ENCODE measurements at places on chromosomes 5 and 9.

DNA sequence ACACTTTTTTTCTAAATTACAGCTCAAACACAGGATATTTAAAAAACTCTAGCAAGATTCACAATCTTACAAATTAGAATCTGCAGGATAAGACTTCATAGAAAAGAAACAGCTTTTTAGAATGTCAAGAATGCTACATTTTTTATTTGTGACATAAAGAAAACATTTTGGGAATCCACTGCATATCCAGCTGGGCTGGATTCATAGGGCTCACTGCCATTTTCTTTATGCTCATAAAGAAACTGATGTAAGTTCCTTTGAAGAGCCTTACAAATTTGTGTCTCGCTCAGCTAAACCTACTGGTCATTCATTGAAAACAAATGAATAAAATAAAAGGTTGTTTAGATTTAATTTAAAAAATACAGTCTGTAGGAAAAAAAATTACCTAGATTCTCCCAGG is 332.3 kb downstream of the TRPM3 start:
- DNase-seq, result no peak

- no peak for DNase-seq
Observed at GRCh38 chr5:31783086-31783645, 144.2 kb downstream of the PDZD2 start.

GRCh38 chr9:121593066-121593465 is 58.4 kb upstream of the DAB2IP start:
- no peak for DNase-seq

- DNase-seq, result no peak
Observed at GRCh38 chr9:106309925-106310324, 553.0 kb upstream of the ZNF462 start.

DNA sequence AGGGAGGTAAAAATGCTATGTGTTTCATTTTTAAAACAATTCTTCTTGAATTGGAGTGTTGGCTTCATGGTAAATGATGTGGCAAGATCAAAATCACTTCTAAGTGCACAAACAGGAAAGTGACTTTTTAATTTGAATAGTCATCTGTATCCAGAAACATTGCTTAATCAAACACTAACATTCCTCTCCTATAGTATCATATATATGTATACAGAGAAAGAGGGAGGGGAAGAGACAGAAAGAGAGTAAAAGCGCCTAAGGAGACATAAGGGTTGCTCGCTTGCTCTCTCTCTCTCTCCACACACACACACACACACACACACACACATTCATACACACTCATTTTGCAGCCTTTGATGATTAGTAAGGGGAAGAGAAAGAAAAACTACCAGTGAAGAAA is 95.4 kb upstream of the PRDM9 start:
- DNase-seq, result no peak

DNA sequence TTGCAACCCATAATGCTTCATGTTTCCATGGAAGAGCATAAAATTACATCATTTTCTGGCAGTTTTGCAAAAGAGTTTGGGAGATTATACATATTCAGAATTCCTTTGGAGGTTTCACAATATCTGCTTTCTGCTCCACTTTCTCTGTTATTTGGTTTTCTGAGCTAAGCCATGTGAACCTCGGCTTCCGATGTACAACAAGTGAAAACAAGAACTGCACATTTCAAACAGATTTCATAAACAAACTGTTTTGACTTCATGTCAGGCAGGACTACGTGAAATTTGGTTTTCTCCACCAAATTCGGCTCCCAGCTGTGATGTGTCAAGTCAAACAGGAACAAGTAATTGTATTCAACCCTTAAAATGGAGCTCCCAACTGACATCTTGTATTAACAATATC is 609.8 kb downstream of the IRX1 start:
- DNase-seq, result no peak

- no peak for DNase-seq
Observed at GRCh38 chr5:67974471-67974870, 241.1 kb upstream of the PIK3R1 start.

- no peak for DNase-seq
Observed at GRCh38 chr9:129886226-129887174, 51.2 kb downstream of the USP20 start.

DNA sequence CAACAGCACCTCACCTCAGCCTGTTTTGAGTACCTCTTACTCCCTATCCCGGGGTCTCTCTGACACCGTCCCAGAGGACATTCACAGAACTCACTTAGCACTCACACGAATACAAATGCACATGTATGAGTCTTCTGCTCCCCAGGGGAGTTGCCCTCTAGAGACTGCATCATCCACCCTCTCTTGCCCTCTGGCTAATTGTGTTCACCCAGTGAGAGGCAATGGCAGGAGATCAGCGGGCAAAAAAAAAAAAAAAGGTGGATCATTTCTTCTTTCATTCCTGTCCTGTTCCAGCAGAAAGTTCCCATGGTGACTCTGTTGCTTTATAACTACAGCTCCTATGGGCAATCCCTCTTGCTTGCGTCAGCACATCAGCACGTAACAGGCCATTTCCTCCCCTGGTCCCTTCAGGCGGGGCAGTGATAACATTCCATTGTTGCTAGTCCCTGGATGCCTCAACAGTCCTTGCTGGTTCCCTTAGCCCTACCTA is 23.5 kb upstream of the SNX2 start:
- no peak for DNase-seq

- no peak for DNase-seq
Observed at GRCh38 chr5:77312413-77312812, 101.9 kb downstream of the PDE8B start.

DNA sequence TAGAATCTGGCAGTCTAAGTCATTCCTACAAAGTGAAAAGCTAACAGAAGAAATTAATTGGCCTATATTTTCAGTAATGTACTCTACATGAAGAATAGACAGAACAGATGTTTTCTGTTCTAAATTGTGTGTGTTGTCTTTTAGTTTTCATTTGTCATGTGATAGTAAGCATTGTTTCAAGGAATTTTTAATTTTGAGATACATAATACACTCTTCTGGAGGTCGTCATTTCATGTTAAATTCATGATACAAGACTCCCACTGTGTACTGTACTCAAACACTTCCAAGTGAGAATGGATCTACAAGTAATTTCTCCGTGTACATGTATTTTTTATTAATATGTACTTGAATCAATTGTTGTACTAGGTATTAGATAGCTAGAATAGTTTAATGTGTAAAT is 1522.9 kb downstream of the MAT2B start:
- DNase-seq, result no peak

DNA sequence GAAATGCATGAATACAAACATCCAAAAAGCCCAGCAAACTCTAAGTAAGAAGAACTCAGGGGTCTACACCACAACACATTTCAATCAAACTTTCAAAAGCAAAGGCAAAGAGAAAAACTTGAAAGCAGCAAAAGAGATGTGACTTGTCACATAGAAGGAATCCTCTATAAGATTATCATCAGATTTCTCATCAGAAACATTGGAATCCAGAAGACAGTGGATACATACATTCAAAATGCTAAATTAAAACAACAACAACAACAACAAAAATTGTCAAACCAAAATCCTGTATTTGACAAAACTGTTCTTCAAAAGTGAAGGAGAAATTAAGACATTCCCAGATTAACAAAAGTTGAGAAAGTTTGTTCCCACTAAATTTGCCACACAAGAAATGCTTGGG is 362.7 kb downstream of the ZNF608 start:
- no peak for DNase-seq

DNA sequence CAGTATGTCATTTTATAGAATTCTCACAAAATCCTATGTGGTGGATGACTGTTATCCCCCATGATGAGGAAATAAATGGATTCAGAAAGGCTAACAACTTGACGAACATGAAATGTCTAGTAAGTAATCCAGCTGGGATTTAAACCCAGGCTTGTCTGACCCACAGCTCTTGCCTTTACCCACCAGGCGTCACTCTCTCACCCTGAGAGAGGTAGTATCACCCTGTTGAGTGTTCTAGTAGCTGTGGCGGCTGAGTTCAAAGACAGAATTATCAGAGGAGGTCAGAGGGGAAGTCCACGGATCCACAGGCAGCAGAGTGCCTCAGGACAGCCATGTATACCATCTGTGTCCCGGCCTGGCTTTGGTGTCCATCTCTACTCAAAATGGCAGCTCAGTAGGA is 113.8 kb downstream of the ZNF462 start:
- no peak for DNase-seq
